CD4-positive, alpha-beta T cell treated with Interleukin-6 at 100 ng/mL for 8 hours (primary cell): ENCODE measurements at places on chromosomes 3 and 15.

GRCh38 chr15:65087873-65088642, 11.5 kb downstream of the KBTBD13 start:
- no peak for DNase-seq

DNA sequence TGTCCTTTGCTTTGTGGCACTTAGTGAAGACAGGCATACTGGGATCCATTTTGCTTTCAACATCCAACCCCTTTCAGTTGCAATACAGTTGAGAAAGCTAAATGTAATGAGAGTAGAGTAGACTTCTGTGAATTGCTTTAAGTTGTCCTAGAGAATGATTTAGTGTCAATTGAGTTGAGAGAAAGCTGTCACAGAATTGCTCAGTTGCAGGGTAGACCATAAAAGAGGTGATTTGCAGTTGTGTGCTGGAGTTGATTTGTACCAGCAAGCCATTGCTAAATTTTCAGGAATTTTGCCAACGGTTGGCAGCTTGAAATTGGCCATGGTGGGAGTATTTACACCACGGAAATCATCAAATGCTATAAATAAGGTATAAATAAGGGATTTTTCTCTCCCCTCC, 2.2 kb downstream of the ABHD5 start:
- DNase-seq = no peak

DNA sequence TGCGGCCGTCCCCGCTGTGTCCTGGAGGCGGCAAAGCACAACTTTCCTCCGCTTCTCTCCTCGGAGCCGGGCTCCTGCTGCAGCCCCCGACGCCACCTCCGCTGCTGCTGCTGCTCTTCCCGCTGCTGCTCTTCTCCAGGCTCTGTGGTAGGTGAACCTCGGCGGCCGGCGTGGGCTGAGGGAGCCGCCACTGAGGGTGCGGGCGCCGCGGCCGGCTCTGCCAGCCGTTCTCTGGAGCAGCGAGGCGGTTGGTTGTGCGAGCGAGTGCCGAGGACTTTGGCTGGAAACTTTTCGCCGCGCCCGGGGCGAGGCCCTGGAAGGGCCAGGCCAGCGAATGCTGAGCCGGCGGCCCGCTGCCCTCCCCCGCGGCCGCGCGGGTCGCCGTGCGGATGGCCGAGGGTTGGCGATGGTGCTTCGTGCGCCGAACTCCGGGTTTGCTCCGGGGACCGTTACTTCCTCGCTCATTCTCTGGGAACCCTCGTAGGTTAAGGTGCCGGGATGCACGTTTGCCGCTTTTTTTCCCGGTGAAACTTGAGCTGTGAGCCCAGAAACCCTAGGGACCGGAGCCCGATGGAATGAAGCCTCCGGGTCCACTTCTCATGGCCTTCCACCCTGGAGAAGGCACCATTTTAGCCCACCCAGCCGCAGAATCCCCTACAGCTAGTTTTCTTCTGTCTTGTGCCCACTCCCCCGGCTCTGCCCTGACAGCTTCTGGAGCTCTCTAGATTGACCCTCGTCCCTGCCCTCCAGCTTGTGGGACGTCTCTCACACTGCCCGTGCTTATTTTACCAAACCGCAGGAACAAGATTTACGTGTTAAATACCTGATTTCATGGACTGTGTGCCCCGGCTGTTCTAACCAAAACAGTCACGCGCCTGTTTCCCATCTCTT, 660 bp downstream of the NECTIN3 start:
- DNase-seq = no peak

DNA sequence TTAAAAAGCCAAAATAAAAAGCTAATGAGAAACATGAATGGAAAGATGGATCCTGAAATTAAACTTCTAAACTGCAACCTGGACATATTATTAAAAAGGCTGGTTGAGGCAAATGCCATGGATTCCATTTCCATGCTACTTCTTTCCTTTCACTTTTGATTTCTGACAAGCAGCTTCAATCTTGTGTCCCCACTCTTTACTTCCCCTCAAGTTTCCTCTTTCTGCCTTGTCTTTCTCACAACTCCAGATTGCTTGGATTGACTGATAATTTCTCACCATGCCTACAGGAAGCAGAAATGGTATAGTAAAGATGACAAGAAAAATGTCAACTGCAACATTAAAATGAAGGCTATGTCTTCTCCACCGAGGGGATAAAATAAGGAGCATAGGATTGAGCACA, 1136.7 kb downstream of the TUSC7 start:
- DNase-seq = no peak
